Stimulated activated CD4-positive, alpha-beta T cell treated with anti-CD3 and anti-CD28 coated beads, Interleukin-15, amount 100 ng/mL, for 1 hour (primary cell): ENCODE measurements at places on chromosomes 11 and 22.

GRCh38 chr11:64593156-64594105 is 2.4 kb downstream of the SLC22A12 start:
- DNase-seq: no peak

DNA sequence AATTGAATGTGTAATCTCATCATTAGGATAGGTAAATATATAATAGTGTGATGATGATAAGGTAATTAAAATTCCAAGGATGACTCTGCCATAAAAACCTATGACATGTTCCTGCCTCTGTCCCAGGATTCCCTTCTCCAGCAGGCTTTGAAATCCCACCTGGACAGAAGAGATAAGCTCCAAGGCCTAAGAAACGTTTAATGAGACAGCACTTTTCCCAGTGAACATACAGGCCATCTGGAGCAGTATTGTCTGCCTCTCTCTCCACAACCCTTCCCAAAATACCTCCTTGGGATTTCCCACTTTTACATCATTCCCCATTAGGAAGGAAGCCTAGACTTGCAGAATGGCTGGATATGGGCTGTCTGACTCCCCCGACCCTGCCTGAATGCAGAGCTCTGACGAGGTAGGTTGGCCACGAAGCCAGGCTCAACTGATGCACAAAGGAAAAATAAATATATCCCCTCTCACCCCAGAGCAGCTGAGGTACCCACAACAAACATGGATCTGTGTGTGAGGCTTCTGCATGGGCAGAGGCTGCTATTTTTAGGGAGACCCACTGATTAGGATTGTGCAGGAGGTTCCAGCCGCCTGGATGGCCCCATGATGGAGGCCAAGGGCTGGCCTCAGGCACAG is 71.0 kb downstream of the TMPRSS5 start:
- no peak for DNase-seq

- no peak for DNase-seq
Measured at GRCh38 chr22:21068681-21069276, 23.0 kb downstream of the LRRC74B start.

- DNase-seq: no peak
Measured at GRCh38 chr22:46139895-46140350, 10.4 kb upstream of the PPARA start.

GRCh38 chr22:50573491-50574382 is 4.5 kb downstream of the CPT1B start:
- DNase-seq: no peak

DNA sequence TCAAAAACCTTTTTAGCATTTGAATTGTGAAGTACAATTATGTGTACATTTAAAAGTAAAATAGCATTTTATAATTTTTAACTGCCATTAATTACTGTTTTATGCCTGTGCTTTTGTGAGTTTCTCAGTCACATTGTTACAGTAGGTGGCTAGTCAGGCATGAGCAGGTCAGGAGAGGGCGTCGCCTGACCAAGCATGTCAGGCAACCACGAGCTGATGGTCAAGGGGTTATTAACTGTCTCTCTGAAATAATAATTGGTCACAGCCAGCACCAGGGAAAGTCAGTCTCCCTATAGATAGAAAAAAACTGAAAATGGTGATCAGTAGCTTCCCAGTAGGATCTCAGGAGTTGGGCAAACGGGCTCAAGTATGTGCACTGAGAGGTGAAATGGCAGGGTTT is 19.4 kb upstream of the CCDC81 start:
- DNase-seq: no peak

DNA sequence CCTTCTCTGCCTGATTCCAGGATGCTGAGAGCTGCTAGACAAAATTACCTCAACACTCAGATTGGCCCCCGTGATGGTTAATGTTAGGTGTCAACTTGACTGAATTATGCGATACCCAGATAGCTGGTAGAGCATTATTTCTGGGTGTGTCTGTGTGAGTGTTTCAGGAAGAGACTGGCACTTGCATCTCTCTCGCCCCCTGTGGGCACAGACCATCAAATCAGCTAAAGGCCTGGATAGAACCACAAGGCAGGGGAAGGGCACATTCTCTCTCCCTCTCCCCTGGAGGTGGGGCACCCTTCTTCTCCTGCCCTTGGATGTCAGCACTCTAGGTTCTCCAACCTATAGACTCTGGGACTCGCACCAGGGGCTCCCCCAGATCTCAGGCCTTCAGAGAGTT is 79.7 kb downstream of the KIRREL3 start:
- no peak for DNase-seq

GRCh38 chr11:12137938-12138731 is 27.7 kb downstream of the MICAL2 start:
- DNase-seq: no peak

DNA sequence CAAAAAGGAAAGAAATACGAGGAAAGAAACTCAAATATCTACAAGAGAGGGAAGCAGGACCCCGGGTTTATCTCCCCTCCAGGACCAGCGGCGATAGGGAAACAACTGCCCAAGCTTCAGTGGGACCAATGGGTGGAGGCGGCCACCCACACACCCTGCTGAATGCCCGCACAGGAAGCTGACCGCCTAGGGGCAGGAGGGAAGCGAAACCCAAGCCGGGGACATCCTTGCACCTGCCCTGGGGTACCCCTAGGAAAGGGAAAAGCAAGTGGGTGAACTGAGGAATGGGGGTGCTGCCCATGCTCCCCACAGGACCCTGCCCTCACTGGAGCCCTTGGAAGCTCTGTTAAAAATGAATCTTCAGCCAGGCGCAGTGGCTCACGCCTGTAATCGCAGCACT is 27.6 kb upstream of the HMOX1 start:
- no peak for DNase-seq

DNA sequence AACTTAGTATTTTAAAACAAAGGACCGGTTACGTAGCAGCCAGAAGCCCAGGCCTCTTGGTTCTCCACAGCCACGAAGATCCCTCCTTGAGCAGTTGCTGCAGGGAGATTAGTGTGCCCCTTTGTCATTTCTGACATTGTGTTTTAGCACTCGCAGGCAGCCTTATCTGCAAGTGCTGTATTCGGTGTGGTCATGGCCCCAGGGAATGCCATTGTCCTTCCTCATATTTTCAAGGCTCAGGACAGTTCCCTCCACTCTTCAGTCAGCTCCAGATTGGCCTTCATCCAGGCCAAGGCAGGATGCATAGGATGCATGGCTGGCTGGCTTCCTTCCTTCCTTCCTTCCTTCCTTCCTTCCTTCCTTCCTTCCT is 88.5 kb downstream of the ZBTB16 start:
- DNase-seq: no peak

DNA sequence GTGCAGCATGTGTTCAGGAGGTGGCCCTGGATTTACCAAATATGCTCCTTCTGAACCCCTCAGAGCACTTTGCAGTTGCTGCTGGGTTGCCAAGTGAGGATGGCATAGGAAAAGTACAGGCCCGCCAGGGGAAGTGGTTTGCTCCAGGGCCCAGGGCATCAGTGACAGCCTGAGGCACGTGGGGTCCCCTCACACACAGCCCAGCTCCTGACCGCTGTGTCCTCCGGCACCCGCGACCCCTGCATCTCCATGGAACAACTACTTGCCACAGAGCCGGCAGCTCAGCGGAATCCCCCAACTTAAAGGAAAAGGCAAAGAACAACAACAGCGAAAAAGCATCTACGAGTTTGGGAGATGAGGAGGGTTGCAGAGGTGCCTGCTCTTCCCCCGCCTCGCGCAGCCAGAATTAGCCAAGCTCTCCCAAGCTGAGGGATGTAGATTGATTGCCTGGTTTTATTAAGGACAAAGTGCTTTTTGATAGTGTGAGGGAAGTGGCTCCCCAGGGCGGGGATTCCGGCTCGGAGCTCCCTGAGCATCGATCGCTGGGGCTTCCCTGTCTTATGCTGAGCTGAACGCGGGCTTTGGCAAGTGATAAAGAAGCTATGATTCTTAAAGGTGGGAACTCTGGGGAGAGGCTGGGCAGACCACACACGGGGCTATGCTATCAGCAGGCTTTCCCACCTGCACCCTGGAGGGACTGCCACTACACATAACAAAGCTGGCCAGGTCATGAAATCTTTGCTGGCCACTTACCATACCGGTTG is 174.5 kb downstream of the CEP164 start:
- no peak for DNase-seq

GRCh38 chr11:15870911-15871310 is 485.4 kb downstream of the SOX6 start:
- no peak for DNase-seq

DNA sequence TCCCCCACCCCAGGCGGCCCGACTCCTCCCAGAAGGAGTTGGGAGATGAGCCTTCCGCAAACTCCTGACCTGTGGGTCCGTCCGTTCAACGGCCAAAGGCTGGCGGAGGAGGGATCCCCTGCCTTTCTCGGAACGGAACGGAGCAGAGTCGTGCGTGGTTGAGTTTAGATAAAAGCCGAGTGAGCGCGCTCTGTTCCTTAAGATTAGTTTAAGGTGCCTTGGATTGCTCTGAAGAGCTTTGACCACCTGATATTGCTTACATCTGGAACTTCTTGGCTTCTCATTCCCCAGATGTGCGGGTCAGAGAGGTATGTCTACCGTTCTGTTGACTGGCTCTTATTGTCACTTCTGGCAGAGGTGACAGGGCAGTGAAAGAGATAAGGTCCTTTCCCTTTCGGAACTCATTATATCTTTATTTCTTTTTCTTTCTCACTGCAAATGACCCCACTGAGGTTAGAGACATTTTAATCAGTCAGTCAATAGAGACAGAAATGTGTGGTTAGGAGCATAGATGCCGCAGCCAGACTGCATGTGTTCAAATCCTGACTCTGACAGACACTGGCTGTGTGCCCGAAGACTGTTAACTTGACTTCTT is at the start of gene TRIM6:
Gene TRIM6, plus strand, starts transcription at position 31 of the 595 bp plus-strand sequence. Its CDS starts 261 bp downstream, at position 292.
- DNase-seq: no peak

DNA sequence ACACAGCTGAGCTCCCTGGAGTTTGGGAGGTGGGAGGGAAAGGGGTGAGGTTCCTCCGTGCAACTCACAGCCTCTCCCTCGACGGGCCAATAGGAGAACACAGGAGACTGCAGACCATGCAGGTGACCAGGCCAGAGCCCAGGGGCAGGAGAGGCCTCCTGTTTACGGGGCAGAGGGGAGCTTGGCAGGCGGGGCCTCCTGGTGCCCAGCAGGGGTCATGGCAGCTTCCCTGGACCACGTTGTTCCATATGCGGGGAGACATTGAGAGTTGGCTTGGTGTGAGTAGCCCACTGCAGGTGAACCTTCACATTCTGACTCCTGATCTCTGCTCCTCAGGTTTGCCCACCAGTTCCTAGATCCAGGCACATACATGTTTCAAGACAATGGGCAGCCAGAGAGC is 19.3 kb upstream of the XKR3 start:
- DNase-seq: no peak

GRCh38 chr11:34055218-34056000 is 3.9 kb downstream of the CAPRIN1 start:
- no peak for DNase-seq

GRCh38 chr11:79400717-79401330 is 40.0 kb downstream of the TENM4 start:
- DNase-seq: no peak

- DNase-seq: peak; percentile 90
Measured at GRCh38 chr22:37676736-37677492, 1.5 kb downstream of the LGALS1 start.
